ENCODE measurements at places on chromosomes 16 and 17.

GRCh38 chr16:75423723-75424104 is 9.6 kb downstream of the CFDP1 start:
- no peak for DNase-seq

DNA sequence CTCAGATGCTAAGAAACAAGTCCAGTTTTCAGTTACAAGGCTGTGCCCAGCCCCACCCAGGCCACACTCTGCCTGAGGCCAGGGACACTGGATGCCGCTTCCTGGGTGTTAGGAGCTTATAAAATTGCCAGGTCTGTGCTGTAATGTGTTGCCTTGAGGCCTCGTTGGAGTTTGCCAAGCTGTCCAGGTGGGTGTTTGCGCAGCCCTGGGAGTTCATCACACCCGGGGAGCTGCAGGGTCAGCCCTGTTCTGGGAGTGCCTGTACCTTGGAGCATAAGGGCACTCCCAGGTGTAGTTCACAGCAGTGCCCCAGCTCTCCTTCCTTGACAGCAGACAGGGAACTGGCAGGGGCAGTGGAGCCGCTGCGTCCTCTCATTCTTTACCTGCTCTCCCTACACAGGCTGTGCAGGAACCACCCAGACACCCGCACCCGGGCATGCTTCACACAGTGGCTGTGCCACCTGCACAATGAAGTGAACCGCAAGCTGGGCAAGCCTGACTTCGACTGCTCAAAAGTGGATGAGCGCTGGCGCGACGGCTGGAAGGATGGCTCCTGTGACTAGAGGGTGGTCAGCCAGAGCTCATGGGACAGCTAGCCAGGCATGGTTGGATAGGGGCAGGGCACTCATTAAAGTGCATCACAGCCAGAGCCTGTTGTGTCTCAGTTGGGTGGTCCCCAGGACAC is 1.6 kb downstream of the GFER start:
- no peak for DNase-seq

DNA sequence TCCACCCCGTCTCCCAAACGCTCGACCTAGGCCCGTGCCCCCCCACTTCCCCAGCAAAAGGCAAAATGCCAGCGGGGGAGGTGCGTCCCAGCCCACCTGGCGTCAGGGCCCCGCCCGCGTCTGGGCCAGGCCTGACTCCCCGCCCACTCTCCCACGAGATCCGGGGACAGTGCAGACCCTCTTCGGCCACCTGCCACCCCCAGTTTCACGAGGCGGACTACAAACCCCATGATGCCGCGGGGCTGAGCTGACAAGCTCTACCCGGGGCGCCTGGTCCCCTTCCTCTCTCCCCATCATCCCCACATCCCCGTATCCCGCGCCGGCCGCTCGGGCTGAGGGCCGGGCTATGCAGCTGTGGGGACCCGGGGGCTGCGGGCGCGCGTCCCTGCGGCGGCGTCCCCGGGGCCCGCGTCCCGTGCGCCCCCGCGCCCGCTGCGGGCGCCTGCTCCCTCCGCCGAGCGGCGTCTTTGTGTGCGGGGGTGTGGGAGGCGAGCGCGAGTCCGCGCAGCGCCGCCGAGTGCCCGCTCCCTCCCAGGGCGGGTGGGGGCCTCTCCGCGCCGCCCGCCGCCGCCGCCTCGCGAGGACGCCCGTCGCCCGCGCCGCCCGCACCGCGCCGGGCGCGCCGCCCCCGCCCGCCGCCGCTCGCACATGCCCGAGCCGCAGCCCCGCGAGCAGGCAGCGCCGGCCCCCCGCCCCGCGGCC is at the start of gene ANKRD13B:
Gene ANKRD13B, plus strand, starts transcription at position 283 of the 702 bp plus-strand sequence. CDS start 490 bp downstream, outside the sequence.
- no peak for DNase-seq

GRCh38 chr16:18811925-18812324 is 10.6 kb upstream of the ARL6IP1 start:
- no peak for DNase-seq

DNA sequence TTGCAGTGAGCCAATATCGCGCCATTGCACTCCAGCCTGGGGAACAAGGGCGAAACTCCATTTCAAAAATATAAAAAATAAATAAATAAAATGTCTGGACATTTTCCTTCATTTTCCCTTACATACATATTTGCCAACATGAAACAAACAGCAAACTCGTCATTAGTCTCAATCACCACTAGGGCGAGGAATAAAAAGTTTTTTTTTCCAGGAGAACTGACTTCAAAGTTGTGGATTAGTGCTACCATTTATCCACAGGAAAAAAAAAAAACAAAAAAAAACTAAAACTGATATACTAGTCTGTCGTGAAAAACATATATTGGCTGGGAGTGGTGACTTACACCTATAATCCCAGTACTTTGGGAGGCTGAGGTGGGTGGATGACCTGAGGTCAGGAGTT is 77.0 kb upstream of the MTMR4 start:
- no peak for DNase-seq

DNA sequence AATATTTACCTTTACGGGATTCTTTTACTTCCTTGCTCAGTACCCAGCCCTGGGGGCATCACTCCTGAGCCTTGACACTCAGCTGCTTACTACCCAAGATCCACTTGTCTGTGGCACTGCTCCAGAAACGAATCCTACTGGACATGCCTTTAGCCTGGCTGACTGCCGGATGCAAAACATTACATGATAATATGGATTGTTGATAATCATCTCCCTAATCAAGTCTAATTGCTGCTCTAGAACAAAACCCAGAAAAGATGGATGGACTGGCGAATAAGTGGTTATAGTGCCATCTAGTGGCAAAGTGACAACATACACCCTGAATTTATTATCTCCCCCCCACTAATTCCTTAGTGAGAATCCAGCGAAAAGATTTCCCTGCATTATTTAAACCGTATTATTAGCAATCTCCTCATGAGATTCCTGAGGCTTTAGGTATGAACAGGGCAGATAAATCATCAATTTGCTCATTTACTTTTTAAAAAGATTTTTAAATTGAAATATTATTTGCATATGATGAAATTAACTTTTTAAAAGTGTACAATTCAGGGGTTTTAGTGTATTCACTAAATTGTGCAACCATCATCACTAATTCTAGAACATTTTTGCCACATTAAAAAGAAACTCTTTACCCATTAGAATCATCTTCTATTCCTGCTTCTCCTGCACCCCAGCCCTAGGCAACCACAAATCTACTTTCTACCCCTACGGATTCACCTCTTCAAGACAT is 61.6 kb downstream of the RGS9 start:
- no peak for DNase-seq

DNA sequence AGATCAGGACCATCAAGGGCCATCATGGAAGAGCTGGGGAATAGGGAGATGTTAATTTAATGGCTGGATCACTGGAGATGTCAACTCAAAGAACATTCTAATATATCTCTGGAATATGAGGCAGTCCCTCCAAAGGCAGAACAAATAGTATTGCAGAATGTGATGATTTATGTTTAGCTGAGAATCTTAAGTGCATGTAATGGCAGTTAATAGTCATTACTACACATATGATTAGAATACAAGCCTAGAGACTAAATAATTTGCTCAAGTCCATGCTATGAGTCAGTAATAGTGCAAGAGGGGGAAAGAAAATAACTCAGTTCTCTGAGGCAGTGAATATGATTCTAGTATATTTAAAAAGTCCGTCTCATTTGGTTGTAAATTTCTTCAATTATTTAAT is 32.3 kb downstream of the SNTB2 start:
- DNase-seq, result no peak

DNA sequence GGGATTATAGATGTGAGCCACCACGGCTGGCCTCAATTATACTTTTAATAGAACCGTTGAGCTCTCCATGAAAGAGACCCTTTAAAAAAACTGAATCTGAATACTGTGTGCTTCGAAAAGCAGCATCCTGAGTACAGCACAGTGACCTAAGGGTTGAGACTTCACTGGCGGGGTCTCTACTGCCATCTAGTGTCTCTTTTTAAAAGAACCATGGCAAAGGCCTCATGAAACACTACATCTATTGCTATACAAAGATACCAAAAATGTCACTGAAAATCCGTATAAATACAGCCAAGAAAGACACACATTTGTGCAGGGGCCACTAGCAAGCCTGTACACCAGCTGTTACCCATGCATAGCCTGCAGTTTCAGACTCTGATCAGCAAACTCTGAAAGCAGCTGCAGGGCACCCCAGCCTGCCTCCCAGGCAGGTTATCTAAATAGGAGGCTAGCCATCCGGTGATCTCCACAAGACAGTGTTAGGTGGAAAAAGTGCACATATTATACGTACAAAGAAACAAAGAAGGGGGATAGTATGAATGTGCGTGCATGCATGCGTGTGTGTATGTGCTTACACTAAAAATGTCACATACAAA is 35.3 kb downstream of the NPLOC4 start:
- DNase-seq, result peak; percentile 24

GRCh38 chr16:83348991-83349390 is 458.8 kb upstream of the HSBP1 start:
- no peak for DNase-seq

GRCh38 chr16:2054543-2055245 is 6.9 kb downstream of the TSC2 start:
- no peak for DNase-seq

- no peak for DNase-seq
Measured at GRCh38 chr16:19749571-19750080, 31.6 kb downstream of the IQCK start.

DNA sequence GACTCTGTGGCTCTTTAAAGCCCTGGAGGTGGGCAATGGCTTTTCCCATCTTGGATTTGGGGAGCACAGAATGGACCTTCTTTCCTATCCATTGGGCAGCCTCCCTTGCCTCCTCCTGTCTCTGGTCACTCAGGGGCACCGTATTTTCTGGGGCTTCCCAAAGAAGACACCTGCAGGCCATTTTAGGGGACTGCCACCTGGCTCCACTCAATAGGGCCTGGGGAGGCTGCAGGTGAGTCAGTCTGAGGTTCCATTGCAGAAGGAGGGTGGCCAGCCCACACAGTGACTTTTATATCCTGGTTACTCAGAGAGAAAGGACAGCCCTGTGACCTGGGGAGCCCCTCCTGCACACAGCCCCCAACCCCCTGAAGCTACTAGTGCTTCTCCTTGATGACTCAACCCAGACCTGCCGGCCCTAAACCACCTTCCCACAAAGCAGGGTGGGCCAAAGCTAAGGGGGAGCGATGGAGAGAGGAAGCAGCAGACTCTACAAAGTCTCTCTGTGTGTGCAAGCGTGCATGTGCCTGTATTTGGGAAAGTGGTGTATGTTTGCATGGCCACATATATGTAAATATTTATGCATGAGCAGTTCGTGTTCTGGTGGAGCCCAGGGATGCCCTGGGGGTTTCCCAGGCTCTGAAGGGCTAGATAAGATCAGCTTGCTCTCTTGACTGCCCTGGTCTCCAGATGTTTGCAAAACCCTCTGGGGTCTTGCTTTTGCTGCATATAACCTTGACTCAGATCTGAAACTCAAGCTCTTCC is 5.0 kb downstream of the CX3CL1 start:
- DNase-seq, result no peak

DNA sequence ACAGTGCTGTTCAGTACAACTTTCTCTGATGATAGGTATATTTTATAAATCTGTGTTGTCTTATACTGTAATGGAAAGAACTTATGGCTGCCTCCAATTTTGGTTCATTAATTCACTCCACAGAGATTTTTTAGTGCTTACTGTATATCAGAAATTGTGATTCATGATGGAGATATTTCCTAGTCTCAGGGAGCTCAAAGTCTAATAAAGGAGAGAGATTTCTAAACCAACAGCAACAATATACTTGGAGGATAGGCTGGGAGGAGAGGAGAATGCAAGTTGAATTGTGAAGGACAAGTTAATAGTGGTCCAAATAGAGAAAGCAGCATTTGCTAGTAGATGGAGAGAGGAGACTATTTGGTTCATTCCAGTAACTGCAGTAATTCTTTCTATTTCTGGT is 63.5 kb downstream of the TANC2 start:
- no peak for DNase-seq

GRCh38 chr16:88813269-88814143 is 1.8 kb upstream of the APRT start:
- DNase-seq, result no peak

GRCh38 chr17:56230660-56231059 is 77.4 kb downstream of the ANKFN1 start:
- no peak for DNase-seq

DNA sequence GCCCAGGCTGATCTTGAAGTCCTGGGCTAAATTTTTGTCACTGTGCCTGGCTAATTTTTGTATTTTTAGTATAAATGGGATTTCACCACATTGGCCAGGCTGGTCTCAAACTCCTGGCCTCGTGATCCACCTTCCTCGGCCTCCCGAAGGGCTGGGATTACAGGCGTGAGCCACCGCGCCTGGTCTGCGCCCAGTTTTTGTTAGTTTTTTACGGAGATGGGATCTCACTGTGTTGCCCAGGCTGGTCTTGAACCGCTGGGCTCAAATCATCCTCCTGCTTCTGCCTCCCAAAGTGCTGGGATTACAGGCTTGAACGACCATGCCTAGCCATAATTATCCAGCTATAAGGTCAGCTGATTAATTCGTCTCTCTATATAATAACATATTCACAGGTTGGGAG is 2.7 kb upstream of the CEMP1 start:
- no peak for DNase-seq

GRCh38 chr17:4073983-4074830 is 68.6 kb downstream of the ZZEF1 start:
- DNase-seq, result no peak

DNA sequence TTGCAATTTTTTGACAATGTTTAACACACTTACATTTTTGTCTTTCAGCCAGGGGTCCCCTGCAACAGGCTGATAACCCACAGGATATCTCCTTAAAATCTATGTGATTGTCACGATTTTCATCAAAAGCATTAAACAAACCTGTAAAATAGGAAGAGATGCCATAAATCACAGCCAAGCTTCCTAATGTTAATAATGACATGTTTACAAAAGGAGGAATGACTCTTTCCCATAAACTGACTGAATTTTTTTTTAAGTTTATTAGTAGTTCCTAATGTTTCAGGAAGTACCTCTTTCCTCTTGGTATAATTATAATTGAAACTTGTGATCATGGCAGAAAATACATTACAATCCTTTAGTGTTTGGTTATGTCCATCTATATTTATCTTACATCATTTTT is 119.6 kb downstream of the CA4 start:
- no peak for DNase-seq

DNA sequence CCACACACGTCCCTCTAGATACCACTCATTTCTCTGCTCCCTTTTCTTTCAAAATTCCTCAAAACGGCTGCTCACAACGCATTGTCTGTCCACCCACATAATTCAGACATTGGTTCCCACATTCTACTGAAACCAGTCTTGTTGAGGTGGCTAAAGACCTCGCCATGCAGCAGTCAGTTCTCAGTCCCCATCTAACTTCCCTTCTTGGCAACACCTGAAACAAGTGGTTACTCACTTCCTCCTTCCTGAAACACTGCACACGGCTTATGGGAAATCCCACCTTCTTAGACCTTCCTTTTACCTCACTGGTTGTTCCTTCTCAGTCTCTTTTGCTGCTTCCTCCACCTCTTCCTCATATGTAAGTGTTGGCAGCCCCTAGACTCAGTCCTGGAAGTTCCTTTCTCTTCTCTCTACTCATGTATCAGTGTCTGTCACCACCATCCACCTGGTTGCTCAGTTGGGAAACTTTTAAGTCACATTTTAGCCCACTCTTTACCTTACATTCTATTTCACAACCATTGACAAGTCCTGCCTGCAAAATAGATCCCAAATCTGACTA is 277.1 kb downstream of the CEP112 start:
- no peak for DNase-seq

All from T follicular helper cell (primary cell).